NCI-H748 treated with DMSO at 0.1 percent for 48 hours (cell line): ENCODE measurements at places on chromosomes 3 and 15.
A peak's percentile ranks its signal among the peaks of the same experiment; 100 is the strongest.

DNA sequence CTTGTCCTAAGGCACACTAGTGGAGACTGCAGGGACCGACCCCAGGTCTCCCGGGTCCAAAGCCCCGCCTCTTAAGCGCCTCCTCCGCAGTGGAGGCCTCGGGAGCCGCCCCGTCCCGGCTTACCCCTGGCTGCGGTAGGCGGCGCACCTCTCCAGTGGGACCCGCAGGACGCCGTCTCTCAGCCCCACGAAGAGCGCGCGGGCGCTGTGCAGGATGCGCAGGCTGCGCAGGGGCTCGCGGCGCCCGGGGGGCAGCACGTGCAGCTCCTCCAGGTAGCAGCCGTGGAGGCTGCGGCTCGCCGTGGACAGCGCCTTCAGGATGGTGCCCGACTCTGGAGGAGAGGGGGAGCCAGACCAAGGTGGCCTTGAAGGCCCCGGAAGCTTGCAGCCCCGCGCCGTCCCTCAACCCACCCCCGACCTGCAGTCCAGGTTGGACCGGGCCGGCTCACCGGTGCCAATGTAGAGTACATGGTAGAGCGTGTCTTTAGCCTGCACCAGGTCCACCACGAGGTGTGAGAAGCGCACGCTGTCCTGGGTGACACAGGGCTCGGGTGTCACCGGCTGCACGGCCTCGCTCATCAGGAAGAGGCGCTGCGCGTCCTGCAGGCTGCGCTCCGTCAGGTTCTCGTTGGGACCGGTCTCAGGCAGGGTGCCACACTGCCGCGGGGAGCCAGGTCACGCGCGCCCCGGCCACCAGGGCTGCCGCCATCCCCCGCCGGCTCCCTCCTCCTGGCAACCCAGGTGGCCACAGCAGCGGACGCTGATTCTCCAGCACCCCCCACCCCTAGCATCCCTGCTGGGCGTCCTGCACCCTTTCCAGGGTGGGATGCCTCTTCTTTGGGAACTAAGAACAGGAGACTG is 105.5 kb downstream of the SEMA5B start:
- no peak for DNase-seq

DNA sequence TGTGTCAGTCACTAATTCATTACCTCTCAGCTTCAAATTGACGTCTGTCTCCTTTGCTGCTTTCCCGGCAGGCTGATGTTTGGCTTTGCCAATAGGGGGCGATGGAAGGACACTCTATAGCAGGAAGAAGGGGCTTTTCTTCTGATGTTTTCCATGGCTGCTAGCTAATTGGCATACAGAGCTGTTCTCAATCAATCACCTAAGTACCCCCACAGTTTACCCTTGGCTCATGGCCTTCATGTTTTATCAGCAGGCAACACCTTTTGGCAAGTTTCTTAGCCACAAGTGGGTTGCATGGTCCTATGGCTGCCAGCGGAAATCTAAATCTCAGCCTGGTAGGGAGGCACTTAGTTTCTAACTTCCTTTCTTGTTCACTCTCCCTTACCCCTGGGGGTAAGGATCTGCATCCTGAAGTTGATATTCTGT is 45.0 kb downstream of the ESYT3 start:
- peak; percentile 10 for DNase-seq

DNA sequence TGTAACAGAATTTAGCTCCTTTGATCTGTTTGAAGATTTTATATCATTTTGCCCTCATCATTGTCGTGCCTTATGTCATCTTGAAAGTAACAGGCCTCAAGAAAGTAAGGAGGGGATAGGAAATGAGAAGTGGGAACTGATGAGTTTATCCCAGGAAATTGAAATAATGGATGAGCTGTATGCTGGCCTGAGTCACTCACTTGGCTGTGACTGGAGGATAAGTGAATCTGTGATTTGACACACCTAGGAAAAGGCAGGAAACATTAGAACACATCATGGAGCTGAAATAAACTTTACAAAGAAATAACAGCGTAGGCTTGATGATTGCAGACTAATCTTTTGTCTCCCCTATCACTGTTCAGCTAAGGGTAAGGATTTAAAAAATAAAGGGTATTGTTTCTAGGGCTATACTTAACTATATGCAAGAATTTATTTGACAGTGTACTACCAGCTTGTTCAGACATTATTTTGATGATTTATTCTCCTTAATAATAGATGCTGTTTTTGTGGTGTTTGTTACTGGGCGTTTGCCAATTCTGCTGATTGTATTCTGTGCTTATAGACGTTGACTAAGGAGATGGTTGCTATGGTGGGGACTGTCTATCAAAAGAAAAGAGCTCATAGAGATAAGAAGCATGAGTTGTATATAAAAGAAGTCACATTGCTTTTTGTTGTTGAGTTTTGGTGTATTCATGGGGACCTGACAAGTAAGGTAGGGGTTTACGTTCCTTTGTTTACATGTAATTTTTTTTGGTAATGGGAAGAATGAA is 105.6 kb upstream of the ROPN1 start:
- peak; percentile 2 for DNase-seq

- DNase-seq = no peak
Observed at GRCh38 chr15:96494505-96494904, 164.0 kb downstream of the NR2F2 start.

DNA sequence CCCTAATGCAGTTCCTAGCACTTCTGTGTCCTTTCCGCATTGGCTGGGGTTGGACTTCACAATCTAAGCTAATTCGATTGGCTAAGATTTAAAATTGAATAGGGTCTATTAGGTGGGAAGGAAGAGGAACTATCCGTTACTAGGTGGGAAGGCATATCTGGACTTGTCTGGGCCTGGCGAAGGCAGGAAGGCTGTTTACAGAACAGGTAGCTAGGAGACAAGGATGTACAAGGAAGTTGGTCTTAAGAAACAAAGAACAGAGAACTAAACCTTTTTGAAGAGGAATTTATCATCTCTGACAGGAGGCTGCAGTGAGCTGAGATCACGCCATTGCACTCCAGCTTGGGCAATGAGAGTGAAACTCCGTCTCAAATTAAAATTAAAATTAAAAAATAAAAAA is 17.3 kb upstream of the ATG7 start:
- DNase-seq = no peak

- DNase-seq = no peak
Observed at GRCh38 chr3:53856964-53857363, 10.6 kb downstream of the IL17RB start.

DNA sequence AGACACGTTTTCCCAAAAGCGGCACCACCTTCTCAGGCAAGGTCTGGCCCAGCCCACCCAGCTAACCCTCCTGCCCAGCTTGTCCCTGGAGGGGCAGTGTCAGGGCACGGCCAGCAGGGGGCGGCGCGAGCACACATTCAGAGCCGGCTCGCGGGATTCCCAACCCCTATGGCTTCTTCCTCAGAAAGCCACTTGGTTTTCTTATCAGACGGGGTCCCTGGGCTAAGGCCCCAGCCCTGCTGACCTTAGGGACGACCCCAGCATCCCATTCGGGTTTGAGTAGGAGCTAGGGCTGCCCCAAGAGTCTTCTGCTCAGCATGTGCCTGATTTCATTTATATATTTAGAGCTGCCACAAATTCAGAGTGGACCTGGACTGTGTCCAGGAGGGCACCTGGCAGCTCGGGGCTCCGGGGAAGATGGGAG is 14.5 kb downstream of the RLBP1 start:
- peak; percentile 7 for DNase-seq

DNA sequence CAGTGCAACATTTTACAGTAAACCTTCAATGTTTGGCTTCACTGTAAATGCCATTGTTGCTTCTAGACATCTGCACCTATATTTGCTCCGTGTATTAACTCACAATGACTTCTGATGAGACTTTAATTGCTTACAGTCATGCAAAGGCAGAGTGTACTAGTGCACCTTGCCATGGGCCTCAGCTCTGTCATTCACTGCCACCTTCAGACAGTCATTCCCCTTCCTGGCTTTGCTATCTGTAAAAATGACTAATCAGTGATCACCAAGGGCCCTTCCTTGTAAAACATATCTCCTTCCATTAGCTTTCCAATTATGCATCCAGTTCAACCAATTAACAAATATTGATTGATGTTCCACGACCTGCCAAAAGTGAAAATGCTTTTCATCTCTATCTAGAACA is 120.3 kb downstream of the ARRDC4 start:
- DNase-seq = no peak

DNA sequence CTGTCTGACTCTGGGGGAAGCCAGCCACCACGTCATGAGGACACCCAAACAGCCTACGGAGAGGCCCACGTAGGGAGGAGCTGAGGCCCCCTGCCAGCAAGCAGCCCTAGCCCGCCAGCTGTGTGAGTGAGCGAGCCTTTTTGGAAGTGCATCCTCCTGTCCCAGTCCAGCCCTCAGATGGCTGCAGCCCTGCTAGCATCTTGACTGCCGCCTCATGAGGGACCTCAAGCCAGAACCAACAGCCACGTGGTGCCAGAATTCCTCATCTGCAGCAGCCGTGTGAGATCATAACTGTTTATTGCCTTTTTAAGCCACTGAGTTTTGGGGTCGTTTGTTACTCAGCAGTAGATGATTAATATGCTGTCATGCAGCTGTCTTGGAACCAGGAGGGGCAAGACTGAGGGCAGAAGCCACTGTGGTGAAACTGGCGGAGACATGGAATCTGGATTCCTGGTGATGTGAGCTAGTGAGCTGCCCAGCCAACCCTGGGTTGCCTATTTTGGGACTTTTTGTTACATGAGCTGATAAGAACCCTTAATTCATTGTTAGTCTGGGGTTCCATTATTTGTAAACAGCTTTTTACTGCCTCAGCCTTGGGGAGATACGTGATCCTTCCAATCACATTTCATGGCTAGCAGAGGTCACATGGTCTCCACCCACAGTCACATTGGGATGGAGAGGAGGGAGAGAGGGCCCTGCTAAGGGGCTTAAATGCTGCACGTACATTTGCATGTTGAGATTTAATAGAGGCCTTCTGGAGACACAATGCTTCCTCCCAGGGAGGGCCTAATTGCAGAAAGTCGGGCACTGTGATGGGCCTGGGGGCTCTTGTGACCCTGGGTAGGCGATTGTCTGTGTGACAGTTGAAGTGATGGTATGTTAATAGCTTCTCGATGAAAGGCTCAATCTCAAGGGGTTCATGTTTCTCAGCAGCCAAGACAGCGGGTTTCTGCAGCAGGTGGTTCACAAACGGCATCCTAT is 73.8 kb downstream of the RPLP1 start:
- DNase-seq = no peak

- DNase-seq = no peak
Observed at GRCh38 chr3:188084752-188085583, 69.0 kb upstream of the LPP start.

DNA sequence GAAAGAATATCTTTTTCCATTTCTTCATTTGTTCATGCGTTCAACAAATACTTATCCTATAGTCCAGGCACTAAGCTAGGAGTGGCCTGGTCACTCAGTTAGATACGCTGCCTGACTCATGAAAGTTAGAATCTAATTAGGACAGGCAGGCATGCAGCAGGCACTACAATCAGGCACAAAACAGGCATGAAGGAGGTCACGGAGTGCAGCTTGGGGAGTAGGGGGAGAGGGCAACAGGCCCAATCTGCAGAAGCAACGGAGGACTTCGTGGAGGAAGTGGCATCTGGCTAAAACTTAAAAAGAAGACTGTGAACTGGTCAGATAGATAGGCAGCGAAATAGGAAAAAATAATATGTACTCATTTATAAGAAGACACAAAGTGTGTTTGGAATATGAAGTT is 420.9 kb downstream of the MAGI1 start:
- DNase-seq = no peak

- DNase-seq = no peak
Observed at GRCh38 chr15:67196672-67197363, 57.6 kb downstream of the AAGAB start.

DNA sequence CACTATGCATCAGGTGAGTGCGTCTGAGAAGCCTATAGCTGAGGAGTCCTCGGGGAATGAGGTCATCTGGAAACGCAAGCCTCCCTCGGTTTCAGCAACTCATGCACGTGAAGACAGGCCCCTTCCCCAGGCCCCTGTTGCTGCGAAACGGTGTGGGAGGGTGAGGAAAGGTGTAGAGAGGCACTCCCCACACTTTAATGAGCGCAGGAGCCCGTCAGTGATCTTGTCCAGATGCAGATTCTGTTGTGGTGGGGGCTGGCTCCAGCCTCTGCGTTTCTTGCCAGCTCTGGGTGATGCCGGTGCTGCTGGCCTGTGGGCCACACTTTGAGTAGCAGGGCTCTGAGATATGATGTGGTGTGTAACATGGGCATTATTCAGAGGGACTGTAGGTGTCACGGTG is 38.6 kb upstream of the LACTB start:
- DNase-seq = no peak

GRCh38 chr3:139312959-139313358 is 30.9 kb upstream of the MRPS22 start:
- no peak for DNase-seq

- DNase-seq = no peak
Observed at GRCh38 chr3:133948131-133948810, 52.6 kb upstream of the RAB6B start.
